ENCODE measurements at places on chromosomes 12 and 14. TPM values are rescaled to one million over a fixed set of nuclear protein-coding genes. Genes with fewer than 3 reads are reported as not detected.

DNA sequence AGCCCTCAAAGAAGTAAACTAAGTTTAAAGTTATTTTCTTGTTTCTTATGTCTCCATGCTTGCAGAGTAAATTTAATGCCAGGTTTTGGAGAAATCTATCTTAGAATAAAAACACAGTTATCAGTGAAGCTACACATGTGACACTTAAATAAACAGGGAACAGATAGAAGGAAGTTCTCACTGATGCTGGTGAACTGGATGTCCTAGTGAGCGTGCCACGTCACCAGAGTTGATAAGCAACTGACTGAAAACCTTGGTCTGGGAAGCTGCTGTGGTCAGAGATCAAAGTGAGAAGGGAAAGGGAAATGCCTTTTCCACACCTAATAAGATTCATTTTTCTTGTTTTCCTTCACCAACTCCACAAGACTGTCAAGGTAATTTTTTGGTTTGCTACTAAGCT is 74.8 kb upstream of the PCED1B start:
- DNase-seq: no peak

GRCh38 chr12:77213319-77213718 is 147.9 kb upstream of the E2F7 start:
- peak; percentile 8 for DNase-seq

DNA sequence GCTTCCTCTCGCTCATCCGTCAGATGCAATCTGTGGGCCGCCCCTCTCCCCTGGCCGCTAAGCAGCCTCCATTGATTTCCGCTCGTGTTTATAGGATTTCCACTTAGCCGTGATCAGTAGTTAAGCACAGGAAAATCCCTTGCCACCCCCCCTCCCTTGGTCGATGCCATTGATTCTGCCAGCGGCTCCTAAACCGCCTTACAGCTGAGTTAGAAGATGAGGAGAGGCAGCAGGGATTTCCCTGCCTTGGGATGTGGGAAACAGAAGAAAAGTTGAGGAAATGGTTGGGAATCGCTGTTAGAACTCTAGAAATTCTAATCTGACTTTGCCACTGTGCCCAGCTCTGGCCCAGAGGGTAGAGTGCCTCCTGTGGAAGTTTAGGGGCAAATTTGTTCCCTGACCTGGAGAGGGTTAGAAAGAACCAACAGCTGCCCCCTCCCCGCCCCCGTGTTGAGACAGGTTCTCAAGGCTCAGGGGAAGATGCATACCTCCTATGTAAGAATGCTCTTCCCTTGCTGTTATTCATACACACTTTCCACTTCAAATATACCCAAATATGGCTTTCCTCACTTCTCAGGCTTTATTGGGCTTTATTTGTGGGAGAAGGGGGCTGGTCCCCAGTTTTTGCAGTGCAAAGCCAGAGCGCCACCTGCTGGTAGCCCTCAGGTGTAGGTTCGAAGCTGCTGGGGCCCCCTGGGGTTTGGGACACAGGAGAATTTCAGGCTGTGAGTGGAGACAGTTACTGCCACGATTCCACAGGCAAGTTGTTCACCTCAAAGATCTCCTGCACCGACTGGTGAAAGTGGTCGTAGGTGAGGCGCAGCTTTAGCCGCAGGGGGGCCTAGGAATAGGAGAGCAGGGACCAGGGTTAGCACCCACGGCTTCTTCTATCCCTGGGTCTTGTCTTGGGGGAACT is 3.2 kb downstream of the THTPA start:
- DNase-seq: no peak

DNA sequence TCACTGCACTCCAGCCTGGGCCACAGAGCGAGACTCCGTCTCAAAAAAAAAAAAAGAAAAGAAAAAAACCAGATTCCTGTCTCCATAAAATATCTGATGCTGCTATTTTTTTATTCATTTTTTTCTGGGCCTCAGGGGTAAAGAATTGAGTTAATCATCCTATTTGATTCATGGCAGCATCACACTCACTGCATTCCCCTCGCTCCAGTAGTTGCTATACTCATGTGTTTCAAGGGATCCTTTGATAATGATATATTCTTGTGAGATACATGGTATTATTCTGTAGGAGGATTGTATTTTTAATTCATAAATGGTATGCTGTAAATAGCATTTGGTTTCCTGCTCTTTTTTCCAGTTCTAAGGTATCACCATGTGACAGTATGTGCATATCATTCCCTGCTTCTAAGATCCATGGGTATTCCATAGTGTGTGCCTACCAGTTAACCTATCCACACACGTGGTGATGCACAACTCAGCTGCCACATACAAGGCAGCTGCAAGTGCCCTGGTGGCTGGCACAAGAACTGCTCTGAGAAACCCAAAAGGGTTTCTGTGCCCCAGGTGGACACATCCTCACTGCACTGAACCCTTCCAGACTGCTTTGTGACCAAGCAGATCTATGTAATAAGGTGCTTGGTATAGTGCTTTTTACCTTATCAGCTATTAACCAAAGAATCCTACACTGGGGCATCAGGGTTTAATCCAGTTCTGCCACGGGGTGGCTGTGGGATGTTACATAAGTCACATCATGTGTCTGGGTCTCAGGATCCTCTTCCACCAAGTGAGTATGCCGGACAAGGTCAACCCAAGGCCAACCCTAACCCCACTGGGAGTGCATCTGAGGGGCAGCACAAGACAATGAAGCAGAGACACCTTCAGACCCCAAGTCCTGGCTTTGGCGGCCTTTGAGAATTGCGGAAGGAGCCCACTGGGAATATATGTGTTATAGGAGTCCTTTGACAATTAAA is 74.6 kb downstream of the ZFP36L1 start:
- DNase-seq: no peak

DNA sequence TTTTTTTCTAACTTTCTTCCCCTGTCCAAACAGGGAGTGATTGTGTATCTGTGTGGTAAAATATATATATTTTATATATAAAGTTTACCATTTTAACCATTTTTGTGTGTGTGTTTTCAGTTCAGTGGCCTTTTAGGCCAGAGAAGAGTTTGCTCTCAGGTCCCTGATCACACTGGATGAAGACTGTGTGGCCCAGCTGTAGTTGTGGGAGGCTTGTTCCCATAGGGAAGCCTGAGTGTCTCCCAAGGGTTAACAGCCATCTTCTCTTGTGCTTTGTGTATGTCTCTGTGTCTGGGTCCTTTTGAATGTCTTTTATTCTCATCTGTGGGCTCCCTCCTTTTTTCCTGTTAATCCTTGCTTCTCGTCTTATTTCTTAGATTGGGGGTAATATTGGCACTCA is 23.4 kb downstream of the CGRRF1 start:
- DNase-seq: no peak

DNA sequence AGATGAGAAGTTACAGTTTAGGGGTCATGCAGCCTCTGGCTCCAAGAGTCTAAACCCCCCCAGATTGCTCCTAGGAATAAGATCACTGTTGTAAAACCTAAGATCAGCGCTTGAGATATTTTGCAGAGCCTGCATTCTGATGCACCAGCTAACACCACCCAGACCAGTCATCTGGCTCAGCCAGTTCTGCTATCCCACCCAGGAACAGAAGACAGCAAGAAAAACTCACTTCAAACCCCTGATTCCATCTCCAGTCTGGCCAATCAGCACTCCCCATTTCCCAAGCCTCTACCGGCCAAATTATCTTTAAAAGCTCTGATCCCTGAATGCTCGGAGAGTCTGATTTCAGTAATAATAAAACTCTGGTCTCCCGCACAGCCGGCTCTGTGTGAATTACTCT is 158.6 kb downstream of the ZNF664 start:
- DNase-seq: no peak

DNA sequence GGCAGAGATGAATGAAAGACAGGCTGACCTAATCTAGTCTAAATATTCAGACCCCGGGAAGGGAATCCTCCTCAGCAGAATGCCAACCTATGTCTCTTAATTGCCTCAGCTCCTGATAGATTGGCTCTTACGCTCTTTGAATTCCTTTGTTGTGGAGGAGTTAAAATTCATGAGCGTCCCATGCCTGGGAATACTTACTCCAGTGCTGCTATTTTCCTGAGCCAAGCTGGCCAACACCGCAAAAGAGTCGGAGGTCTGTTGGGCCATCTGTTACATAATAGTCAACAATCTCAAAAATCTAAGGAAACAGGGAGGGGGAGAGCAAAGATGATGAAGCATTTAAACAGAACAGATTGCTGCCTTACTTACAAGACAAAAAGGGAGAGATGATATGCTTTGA is 182.8 kb downstream of the ASCL1 start:
- no peak for DNase-seq

DNA sequence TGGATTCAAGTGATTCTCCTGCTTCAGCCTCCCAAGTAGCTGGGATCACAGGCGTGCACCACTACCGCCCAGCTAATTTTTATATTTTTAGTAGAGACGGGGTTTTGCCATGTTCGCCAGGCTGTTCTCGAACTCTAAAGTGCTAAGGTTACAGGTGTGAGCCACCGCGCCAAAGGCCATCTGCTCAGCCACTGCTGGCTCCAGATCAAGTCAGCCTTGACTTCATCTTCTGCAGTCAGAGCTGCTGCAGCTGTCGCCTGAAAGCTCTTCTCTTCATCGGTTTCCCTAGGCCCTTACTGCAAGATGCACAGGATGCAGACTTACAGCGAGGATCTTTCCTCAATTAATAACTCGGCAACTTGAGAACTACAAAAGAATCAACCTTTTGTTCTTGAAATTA is 66.8 kb downstream of the CLIP1 start:
- no peak for DNase-seq

- no peak for DNase-seq
These were observed 173.4 kb upstream of the BMP4 start for GRCh38 chr14:54129850-54130640.

DNA sequence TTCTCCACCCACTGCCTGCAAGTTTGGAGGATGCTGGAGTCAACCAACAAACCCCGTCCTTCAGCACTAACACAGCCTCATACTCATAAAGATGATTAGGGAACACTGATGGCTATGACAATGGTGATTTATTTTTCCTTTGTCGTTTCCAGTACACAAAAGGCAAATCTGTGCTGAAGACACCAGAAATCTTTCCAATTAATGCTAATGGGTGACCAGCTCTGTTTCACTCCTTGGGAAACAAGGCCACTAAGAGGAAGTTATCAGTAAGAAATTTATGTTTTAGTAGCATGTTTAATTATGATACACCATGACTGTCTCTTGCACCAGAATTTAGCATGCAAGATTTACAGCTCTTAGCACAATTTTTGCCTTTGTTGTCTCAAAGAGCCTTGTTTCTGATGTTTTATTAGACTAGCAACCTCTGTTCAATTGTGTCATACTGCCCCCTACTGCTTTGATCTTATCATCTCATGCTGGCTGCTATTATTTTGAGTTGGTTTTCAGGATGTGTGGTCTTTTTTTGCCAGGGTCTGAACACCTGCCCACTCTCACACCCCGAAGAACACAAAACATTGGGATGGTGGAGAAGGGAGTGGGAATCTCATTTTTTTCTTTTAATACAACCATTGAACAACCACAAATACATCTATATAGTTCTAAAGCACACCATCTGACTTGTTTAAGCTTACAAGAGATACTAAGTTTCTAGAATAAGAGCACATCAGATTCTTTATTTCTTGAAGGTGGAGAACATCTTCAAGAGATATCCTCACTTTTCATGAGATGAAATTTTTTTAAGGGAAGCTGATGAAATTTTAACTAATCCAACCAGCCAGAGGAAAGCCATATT is 160.9 kb downstream of the SPTSSA start:
- peak; percentile 69 for DNase-seq

GRCh38 chr12:112049351-112049750 is 36.1 kb downstream of the ERP29 start:
- no peak for DNase-seq

GRCh38 chr12:72365151-72365550 is 93.0 kb downstream of the TRHDE start:
- no peak for DNase-seq

- DNase-seq: no peak
These were observed 114.8 kb downstream of the TGFB3 start for GRCh38 chr14:75866970-75867369.

DNA sequence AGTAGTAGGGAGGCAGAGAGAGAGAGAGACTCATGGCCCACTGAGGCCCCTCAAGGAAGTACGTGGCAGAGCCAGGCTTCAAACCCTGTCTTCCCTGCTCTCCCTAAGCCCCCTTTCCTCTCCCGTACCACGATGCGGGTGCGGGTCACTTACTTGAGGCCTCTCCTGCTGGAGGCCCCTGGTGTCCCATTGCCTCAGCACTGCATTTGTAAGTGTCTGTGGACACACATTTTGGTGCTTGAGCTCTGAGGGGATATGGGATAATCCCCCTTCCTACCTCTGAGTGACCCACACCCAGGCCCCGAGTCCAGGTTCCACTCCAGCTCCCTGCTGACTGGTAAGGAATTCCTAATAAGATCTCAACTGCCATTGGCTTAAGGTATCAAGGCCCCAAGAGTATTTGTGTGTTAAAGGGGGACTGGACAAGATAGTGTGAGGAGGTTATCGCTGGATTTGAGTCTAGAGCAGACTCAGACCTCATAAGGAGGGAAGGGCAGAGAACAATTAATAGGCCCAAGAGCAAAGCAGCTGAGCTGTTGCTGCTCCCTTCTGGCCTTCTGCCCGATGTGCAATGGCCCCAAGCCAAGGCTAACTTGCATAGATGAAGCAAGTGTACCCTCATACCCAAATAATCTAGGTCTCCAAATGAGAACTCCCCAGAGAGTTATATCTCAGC is 71.9 kb downstream of the CRACR2A start:
- DNase-seq: no peak

DNA sequence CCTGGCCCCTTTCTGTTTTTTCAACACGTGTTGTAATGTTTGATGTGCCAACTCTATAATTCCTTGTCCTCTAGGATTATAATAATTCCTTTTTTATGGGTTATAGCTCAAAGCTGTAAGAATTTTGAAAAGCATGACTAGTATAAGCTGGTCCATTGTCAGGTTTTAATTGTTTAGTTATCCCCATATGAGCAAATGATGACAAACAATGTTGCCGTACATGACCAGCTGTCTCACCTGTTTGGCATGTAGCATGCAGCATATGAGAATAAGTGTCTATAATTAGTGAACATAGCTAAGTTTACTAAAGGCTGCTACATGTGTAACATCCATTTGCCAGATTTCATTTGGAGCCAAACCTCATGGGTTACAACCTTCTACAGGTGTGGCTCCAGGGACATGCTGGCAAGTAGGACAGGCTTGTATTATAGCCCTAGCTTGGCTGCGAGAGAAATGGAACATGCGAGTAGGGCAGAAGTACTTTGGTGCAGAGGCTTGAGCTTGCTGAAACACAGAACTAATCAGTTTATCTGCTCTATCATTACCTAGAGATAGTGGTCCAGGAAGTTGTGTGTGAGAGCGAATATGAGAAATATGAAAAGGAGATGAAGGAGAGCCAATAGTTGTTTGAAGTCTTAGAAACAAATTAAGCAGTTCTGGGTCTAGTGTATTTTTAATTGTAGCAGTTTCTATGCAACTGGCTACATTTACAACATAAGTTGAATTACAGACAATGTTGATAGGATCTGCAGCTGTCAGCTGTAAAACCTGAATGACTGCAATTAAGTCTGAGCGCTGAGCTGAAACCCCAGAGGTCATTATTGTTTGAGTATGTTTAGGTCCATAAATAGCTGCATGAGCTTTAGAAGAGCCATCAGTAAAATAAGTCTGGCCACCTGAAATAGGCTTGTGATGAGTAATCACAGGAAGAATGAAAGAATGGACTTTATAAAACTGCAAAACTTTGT is 22.6 kb upstream of the MAPKAPK5 start:
- peak; percentile 19 for DNase-seq

- DNase-seq: no peak
These were observed 222.5 kb upstream of the RTL1 start for GRCh38 chr14:101125719-101126651.

AHNAK2 gene
- polyA plus RNA-seq: 2.2 TPM

LALBA gene
- polyA plus RNA-seq: not detected

TSHR gene
- polyA plus RNA-seq: 0.88 TPM

TPCN1 gene
- polyA plus RNA-seq: 41.6 TPM
